ENCODE measurements at places on chromosomes 5 and 9. TPM values are rescaled to one million over a fixed set of nuclear protein-coding genes. Genes with fewer than 3 reads are reported as not detected.

Gene TNPO1
- total RNA-seq: 479 TPM

Gene ANKRD18B
- 35.6 TPM for total RNA-seq

Gene TMEM252
- total RNA-seq: not detected

Gene NKD2
- total RNA-seq: not detected

Gene ELAVL2
- under 0.01 TPM for total RNA-seq

Gene GDNF
- total RNA-seq: 1.2 TPM

Gene CDX1
- not detected for total RNA-seq

Gene S1PR3
- total RNA-seq: 11.9 TPM

Gene IL5
- not detected for total RNA-seq

Gene CSF2
- 1.2 TPM for total RNA-seq

Gene PRRX2
- total RNA-seq: 0.59 TPM

Gene CLTA
- total RNA-seq: 245 TPM

Gene PCDHGA1
- total RNA-seq: 0.69 TPM

Gene SPATA31A3
- not detected for total RNA-seq

Gene ISCA1
- 18.9 TPM for total RNA-seq

Gene SLC31A2
- 6.1 TPM for total RNA-seq

Gene ORM2
- total RNA-seq: not detected

Gene CATSPER3
- total RNA-seq: not detected

Gene RANBP17
- total RNA-seq: 18.2 TPM

Gene PRSS3
- total RNA-seq: 2.1 TPM

Gene MARCHF11
- not detected for total RNA-seq

Gene SH3GL2
- not detected for total RNA-seq

Gene PWWP2A
- total RNA-seq: 22.0 TPM

Gene SUSD1
- total RNA-seq: 37.4 TPM

Gene DEPDC1B
- total RNA-seq: 1.5 TPM

Gene FLT4
- 0.46 TPM for total RNA-seq

Gene TSLP
- total RNA-seq: 0.42 TPM

Gene SPINK5
- total RNA-seq: not detected

Gene FIBCD1
- total RNA-seq: 26.0 TPM

Gene IGFBPL1
- not detected for total RNA-seq

Gene SIGMAR1
- total RNA-seq: 84.9 TPM

Gene EXOSC2
- 36.5 TPM for total RNA-seq

Gene TRIM7
- total RNA-seq: 0.69 TPM

Gene LHX3
- not detected for total RNA-seq

Gene POLR3G
- 16.3 TPM for total RNA-seq

Gene ASS1
- total RNA-seq: 111 TPM
